Smooth muscle cell of the brain vasculature (primary cell): ENCODE measurements at places on chromosomes 4 and X.

GRCh38 chr4:121016611-121017010 lies 55.7 kb downstream of the NDNF start:
- DNase-seq: no peak

DNA sequence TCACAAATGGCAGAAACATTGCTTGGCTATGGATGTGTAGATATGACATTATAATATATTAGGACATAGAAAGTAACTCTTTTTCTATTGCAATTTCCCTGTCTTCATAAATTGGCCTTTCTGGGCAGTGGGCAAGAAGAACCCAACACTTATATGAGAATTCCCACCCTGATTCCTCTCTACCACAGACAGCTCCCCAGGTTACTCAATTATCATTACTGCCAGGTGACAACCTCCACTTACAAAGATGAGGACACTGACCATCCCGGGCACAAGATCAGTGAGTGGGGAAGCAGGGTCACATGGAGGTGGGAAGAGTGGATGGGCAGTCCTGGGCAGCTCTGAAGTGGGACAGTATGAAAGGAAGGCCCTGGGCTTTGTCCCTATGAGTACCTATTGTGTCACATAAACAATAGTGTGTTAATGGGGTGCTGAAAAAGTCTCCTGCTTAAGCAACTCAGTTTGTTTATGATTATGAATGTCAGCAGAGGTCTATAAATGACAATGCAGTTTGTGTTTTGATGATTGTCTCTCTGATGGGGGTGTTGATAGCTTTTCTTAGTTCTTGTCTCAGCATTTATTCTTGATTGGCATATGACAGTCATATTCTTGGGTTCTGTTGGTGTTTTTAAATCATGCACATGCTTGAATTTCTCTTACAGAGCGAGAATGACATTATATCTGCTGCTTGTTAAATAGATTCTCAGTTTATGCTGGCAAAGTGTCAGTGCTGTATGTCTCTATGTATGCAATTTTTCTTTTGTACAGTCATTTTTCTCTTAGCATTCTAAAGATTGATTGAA lies 99.9 kb downstream of the SLIT2 start:
- DNase-seq: no peak

- DNase-seq: no peak
Measured at GRCh38 chr4:86661006-86661405, 66.9 kb downstream of the PTPN13 start.

GRCh38 chr4:68466751-68467150 lies 19.5 kb downstream of the TMPRSS11E start:
- no peak for DNase-seq

- DNase-seq: no peak
Measured at GRCh38 chrX:107454302-107454701, 4.8 kb downstream of the FRMPD3 start.
